Hematopoietic multipotent progenitor cell treated with erythropoietin and hydrocortisone succinate and interleukin-3 and kit ligand, for 17 days (in vitro differentiated cells): ENCODE measurements at places on chromosomes 5 and 9.

GRCh38 chr5:80987078-80987766, 27.1 kb downstream of the RASGRF2 start:
- DNase-seq: no peak

- no peak for DNase-seq
Measured at GRCh38 chr5:124154714-124155113, 591.7 kb downstream of the ZNF608 start.

DNA sequence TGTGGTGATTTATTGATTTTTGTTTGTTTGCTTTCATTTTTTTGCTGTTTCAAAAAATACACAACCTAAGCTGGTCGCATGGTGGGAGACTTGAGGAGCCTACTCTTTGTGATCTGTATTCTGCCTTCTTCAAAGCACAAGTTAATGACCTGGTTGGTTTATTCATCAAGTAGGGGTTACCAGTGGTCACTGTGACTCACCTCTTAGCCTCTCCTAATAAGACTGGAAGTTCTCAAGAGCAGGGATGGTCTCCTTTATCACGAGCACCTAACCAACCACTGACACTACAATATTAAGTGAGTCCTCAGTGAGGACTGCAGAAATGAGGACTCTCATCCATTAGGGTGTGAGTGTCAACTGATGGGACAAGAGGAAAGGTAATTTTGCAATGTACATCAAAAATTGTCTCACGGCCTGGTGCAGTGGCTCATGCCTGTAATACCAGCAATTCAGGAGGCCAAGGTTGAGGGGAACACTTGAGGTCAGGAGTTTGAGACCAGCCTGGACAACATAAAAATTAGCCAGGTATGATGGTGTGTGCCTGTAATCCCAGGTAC, 13.6 kb upstream of the MTMR12 start:
- DNase-seq: no peak

- DNase-seq: no peak
Measured at GRCh38 chr5:96933764-96934707, 1.8 kb upstream of the LNPEP start.

DNA sequence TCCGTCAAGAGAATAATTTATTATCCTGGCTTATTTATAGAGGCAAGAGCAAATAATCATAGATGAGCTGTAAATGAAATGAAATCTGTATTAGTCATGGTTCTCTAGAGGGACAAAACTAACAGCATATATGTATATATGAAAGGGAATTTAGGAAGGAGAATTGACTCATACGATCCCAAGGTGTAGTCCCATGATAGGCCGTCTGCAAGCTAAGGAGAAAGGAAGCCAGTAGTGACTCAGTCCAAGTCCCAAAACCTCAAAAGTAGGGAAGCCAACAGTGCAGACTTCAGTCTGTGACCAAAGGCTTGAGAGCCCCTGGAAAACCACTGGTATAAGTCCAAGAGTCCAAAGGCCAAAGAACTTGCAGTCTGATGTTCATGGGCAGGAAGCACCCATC, 515.9 kb upstream of the CYLC2 start:
- no peak for DNase-seq

DNA sequence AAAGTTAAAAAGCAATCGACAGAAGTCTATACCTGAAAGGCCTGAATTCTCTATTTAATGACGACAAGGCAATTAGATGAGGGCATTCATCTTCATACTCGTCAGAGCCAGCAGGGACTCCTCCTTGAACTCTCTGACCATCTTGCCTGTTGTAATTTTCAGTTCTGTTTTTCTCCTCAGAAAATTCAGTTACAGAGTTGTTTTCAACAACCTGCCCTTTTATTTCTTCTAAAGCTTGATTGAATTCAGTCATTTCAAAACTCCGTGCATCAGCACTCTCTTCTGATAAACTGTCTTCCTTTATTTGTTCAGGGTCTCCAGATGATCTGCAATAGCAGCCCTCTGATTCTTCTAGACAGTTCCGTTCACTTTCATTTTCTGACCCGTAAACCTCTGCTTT, 15.6 kb downstream of the RIOK2 start:
- DNase-seq: no peak

DNA sequence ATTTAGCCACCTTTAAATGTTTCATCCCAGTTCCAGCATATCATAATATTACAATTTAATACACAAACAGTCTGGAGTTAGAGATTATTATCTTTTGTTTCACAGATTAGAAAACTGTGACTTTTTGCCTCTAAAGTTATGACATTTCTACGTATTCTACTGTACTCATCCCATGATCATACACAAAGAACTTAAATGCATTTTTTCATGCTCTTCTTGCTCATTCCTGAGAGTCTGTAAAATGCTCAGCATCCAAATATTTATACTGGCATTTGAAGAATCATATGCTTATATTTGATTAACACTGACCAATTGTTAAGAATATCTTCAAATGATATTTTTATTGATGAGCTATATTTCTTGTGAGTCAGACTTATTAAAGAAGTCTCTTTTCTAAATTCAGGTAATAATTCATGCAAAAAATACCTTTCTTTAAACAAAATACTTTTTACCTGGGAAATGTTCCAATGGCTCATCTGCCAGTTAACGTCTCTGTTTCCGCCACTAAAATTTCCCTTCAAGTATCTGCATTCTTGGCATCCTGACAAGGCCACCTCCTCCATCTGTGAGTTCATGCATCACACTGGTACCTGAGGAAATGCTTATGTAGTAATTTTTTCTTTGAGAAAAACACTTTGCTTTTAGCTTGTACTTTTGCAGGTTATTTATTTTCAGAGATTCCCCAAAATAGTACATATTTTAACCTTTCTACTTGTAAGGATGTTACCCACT, 139.6 kb upstream of the RASA1 start:
- DNase-seq: no peak

- DNase-seq: peak; percentile 26
Measured at GRCh38 chr9:69173497-69173890, 583 bp upstream of the TJP2 start.

DNA sequence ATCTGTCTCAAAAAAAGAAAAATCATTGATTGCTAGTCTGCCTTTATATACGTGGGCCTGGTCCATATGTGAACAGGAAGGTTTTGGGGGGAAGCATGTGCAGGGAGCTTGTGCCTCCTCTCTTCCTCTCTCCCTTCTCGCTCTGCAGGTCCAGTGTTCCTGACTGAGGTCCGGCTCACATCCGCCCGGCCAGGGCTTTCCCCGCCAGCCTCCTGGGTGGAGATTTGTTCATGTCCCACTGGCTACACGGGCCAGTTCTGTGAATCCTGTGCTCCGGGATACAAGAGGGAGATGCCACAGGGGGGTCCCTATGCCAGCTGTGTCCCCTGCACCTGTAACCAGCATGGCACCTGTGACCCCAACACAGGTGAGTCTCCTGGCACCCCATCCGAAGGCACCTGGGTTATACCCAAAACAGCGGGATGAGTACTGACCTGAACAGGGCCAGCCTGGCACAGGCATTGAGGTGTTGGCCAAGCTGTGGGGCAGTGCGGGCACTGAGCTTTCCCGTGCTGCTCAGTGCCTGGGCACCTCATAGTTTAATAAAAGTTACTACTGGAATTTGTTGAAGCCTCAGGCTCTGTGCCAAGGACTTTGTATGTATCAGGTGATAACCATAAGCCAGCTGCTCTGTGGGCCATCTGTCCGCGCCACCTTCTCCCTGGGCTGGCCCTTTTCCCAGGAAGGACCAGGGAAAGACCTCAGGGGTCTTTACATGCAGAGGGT, 39.4 kb upstream of the AIF1L start:
- no peak for DNase-seq

DNA sequence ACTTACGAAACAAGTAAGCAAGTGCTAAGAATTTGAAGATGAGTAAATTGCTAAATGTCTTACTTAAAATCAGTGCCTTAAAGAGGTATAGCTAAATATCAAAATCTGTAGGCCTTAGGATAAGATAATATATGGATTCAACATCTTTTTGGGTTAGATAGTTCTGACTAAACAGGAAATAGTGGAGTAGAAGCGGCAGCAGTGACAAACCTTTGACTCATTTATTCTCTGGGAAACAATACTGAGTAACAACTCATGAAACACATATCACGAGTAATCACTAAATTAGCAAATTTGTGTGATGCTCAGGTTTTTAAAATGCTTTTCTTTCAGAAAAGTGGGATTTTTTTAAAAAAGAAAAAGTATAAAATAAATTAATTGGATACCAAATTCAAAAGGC, 762.1 kb upstream of the TYRP1 start:
- no peak for DNase-seq

- DNase-seq: no peak
Measured at GRCh38 chr9:119370816-119371215, 1.6 kb upstream of the BRINP1 start.

- no peak for DNase-seq
Measured at GRCh38 chr5:103829585-103829984, 267.0 kb upstream of the NUDT12 start.

DNA sequence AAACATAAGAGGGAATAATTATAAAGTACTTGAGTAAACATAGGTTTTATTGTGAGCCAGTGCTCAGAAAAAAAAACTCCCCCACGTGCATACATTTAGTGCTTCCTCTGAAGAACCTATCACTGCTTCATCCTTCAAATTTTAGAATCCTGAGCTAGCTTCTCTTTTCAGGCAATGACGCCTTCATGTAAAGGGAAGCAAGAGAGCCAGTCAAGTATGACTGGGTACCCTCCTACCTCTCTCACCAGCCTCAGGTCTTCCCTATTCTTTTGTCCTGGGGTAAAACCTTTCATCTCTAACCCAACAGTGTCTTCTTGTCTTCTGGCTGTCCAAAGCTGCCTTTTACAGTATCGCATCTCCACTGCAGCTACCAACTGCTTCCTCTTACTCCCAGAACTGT, 32.0 kb downstream of the PLPP1 start:
- no peak for DNase-seq

DNA sequence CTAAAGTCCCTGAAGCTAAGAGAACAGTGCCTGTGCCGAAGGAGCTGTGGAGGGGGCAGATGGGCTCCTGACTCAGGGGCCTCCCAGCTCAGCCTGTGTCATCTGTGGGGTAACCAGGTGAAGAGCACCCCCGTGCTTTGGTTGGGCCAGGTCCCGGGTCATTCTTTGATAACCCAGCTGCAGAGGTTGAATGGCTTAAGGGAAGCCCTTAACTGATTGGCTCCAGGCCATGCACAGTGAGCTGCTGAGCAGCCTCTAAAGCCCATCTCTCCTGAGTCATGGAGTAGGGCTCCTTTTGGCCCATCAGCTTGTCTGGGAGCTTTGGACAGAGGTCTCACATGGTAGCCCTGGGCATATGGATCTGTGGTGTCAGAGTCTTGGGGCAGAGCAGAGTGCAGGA, 28.7 kb downstream of the COL27A1 start:
- DNase-seq: no peak
